Activated T-cell treated with anti-CD3 and anti-CD28 coated beads for 1 hour (primary cell): ENCODE measurements at places on chromosomes 7 and 10.
A peak's percentile ranks its signal among the peaks of the same experiment; 100 is the strongest.

GRCh38 chr10:77034240-77034639 is 603.4 kb downstream of the KCNMA1 start:
- DNase-seq: no peak

GRCh38 chr10:75838486-75838885 is 407.1 kb downstream of the LRMDA start:
- DNase-seq: no peak

DNA sequence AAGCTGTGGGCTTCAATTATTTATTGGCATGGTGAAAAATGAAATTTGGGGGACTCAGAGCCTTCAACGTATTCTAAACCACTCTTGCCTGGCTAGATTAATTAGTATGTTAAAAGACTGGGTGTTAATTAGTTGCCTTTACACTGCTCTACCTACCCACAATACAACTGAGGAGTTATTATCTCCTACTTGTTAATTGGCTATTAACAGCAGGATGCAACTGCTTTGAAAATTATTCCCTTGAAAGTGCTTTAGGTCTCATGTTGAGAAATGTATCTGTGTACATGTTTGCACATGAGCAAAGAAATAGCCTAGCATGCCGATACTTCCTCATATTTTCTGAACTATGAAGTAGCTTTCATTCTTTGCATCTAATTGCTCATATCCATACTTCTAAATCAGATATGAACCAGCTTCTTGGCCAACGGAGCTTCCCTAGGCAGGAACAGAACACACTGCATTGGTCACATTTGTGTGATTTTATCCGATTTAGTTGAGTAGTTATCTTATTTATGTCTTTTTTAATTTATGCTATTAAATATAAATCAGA is 155.8 kb downstream of the GPAM start:
- no peak for DNase-seq

DNA sequence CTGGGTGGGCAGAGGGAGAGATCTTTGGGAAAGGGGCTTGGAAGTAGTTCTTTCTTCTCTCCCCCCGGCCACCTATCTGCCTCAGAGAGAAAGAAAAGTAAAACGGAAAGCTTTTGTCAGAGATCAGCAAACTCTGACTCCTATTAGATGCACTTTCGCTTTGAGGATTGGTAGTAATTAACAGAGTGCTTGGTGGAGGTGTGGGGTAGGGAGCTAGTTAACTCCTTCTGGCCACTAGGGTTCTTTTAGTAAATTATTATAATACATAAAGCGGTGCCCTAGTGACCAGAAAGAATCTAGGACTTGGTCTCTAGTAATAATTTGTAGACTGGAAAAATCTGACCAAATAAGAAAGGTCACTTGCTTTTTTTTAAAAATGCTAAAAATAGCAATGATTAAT is 54.6 kb downstream of the CPVL start:
- DNase-seq: no peak

DNA sequence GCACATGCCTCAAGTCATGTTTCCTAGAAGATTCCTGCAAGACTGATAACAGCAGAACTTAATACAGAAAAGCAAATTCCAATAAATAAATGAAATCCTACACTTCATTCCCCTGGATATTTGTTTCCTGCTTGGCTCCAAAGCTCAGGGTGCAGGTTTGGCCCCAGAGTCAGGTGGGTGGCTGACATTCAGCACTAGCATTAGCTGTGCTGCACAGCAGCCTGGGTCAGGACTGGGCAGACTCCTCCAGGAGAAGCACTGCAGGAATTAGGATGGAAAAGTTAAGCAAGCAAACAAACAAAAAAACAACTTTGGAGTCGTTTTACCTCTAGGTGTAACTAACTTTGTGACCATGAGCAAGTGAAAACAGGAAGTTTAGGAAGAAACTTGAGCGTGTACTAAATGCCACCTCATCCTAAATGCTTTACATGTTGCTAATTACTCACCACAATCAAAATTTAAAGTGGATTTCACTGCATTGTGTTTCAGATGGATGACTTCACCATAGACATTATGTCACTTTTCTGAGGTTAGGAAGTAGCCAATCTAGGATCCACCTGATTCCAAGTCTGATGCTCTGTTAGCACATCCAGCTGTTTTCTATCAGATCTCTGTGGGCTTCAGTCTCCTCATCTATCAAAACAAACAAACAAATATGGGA is 239.4 kb downstream of the C7orf25 start:
- DNase-seq: no peak

DNA sequence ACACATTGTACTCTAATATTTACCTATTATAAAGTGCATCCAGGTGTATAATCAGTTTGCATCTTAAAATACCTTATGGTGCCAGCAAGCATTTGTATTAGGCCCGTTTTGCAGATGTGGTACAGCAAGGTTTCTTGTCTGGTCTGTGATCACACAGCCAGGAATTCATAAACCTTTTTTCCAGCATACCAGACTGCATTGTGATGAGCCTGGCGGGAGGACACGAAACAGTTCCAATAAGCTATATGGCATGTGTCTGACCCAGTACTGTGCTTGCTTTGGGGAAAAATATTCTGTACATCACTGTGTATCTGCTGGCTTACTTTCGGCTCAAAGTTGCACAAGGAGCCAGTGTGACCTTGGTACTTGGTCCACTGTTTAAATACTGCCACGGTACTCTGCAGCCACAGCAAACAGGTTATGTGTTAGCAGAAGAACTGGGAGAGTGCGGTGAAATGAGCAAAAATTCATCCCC is 36.3 kb downstream of the CHN2 start:
- no peak for DNase-seq

DNA sequence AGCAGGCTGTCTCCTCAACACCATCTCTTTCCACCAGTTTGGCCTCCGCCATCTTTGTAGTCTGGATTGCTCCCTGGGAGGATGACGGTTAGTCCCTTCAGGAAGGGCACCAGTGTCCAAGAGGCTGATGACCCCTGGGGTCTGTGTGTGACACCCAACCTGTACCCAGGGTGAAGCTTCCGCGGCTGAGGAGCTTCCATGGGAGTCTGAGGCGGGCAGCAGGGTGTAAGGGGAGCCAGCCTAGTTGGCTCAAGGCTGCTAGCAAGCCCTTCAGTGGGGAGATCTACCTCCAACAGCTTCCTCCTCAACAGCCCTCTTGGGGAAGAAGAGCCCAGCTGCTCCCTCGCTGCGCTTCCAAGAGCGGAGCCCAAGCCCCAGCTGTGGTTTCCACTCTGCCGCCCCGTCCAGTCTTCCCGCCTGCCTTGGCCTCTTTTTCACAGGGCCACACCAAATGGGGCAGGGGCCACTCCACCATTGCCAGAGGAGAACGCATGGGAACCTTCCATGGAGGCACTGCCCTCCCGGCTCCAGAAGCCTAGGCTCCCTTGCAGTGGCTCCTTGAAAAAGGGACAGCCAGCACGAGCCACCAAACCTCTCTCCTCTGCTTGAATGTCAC is 57.4 kb downstream of the TMEM209 start:
- no peak for DNase-seq

DNA sequence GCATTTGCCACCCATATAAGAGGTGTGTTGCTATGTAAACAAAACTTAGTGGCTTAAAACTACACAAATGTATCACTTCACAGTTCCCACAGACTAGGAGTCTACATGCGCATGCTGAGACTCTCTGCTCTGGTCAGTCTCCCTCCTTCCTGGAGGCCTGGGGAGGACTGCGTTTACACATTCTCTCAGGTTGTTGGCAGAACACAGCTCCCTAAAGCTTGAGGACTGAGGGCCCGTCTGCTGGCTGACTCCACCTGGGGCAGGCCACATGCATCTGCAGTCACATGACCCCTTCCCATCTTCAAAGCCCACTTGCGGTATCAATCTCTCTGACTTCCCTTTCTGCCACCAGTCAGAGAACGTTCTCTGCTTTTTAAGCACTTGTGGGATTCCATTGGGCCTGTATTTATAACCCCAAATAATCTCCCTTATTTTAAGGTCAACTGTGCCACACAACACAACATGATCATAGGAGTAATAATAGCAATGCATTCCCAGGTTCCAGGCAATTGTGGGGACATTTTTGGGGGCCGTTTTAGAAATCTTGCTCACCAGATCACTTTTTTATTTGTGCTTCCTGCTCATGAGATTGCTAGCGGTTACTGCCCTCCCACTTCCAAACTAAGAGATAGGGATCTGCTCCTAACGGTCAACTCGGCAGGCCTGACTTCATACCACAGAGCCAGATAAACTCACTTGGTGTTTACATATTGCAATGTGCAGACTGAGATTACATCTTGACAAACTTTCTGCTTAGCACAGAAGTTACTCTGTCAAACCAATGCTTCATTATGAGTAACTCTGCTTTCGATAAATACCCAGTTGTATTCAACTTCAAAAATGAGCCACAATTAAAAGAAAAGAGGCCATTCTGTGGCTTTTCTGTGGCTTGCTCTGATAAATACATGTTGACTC is 96.3 kb downstream of the ALOX5 start:
- DNase-seq: peak; percentile 40

- DNase-seq: no peak
Measured at GRCh38 chr7:29105191-29105590, 41.1 kb downstream of the CPVL start.

DNA sequence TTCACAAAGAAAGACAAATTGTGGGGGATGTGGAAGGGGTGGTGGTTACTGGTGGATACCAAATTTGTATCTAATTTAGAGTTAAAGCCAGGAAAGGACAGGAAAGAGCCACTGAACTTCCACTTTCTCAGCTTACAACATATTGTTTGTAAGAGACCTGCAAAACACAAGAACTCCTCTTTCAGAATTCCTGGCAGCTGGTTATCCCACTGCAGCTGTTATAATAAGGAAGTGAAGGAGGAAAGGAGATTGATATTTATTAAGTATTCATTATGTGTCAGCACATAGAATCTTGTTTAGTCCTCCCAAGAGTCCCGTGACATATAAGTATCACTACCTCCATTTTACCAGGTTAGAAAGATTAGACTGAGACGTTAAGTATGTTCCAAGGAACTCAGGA is 481.7 kb downstream of the PHTF2 start:
- DNase-seq: no peak

DNA sequence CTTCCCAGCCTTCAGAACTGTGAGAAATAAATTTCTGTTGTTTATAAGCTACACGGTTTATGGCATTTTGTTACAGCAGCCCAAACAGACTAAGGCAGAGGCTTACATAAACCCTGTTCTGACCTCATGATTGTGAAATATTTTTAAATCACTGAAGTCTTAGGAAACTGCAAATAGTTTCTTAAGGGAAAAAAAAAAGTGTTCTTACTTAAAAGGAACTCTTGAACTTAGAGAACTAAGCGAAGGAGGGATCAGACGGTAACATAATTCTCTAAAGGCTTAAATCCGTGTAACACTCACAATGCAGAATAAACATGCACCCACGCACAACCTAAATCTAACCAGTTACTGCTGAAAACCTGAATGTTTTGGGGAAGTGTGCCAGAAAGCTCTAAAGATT is 749.1 kb upstream of the LRRTM3 start:
- no peak for DNase-seq

DNA sequence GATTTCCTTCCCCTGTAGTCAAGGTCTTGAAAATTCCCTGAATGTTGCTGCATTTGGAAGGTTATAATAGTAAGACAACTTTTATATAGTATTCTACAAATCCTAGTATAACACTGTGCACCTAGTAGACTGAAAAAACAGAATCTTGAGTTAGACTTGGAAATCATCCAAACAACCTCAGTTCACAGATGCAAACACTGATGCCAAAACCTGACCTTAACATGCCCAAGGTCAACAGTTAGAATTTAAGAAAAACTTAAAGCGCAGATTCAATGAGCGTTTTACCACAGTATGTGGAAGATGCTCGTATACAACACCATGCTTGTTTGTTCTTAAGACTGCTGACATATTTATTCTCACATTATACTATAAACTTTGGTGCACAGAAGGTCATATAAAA is 3.0 kb downstream of the PIP4K2A start:
- DNase-seq: no peak

GRCh38 chr7:32501522-32501921 is 6.2 kb downstream of the AVL9 start:
- DNase-seq: no peak

- DNase-seq: no peak
Measured at GRCh38 chr10:62231805-62232204, 36.8 kb downstream of the RTKN2 start.

DNA sequence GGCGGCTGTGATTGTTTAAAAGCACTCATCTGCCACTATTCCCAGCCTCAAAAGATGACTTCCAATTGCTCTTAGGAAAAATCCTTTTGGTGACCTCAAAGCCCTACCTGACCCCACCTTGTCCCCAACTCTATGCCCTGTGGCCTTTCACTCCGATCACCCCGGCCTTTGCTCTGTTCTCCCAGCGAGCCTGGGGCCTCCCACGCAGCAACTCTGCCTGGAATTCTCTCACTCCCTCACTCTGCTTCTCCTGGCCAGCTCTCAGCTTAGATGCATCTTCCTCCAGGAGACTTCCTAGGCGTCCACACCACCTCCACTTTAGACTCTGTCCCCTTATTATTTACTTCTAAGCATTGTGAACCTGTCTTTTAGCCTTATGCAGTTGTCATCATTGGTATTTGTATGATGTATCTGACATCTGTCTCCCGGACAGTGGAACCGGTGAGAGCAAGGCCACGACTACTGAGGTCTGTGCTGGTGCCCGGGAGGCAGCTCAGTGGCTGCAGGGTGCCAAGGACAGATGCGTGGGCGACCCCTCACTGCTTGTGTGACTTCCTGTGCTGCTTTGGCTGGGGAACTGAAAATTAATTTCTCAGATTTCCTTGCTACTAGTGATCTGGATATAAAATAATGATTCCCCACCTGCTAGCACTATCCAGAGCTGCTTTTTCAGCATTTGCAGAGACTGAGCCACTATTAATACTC is 63.0 kb downstream of the PIP4K2A start:
- DNase-seq: no peak

- DNase-seq: no peak
Measured at GRCh38 chr7:50147951-50148808, 55.1 kb upstream of the ZPBP start.

- DNase-seq: no peak
Measured at GRCh38 chr7:130345136-130345535, 520 bp downstream of the CPA5 start.

GRCh38 chr10:84360637-84361365 is 32.4 kb downstream of the CCSER2 start:
- DNase-seq: no peak

DNA sequence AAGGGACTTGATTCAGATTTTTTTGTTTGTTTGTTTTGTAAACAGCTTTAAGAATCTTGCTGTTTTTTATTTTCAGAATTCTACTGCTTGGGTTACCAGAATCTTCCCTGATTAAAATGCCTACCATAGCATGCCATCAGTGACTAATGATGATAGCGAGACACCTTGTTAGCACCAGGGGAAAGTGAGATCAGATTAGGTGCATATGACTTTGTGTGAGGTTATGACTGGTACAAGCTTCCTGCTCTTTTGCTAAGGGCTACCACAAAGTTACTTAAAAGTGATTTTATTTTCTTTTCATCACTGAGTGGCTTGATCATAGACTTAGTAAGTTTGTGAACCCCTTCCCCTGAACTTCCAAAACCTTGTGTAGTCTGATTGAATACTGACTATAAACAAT is 93.5 kb downstream of the SND1 start:
- DNase-seq: no peak

GRCh38 chr7:81925530-81925929 is 155.7 kb upstream of the HGF start:
- no peak for DNase-seq
